ENCODE measurements at places on chromosomes 3 and 15. TPM values are rescaled to one million over a fixed set of nuclear protein-coding genes. Genes with fewer than 3 reads are reported as not detected.

Gene ITGB5
- 116 TPM for total RNA-seq

Gene TLR9
- total RNA-seq, result not detected

Gene GATA2
- total RNA-seq, result 6.4 TPM

Gene SERPINI1
- total RNA-seq, result 8.5 TPM

Gene GMNC
- not detected for total RNA-seq

Gene CCR9
- not detected for total RNA-seq

Gene GOLGA8N
- total RNA-seq, result 9.5 TPM

Gene ARRDC4
- total RNA-seq, result 38.7 TPM

Gene DLL4
- 15.9 TPM for total RNA-seq

Gene ANKRD63
- total RNA-seq, result not detected

Gene KIF23
- total RNA-seq, result 1.6 TPM

Gene FOXB1
- not detected for total RNA-seq

Gene CMTM7
- total RNA-seq, result 8.4 TPM

Gene SRGAP3
- total RNA-seq, result 21.0 TPM

Gene NKIRAS1
- 13.5 TPM for total RNA-seq

Gene IL5RA
- 0.18 TPM for total RNA-seq

Gene CPLX3
- total RNA-seq, result 1.1 TPM

Gene ABHD14A
- total RNA-seq, result 29.3 TPM

Gene SLC24A5
- not detected for total RNA-seq

Gene CD200
- total RNA-seq, result not detected
